Kidney epithelial cell (primary cell): ENCODE measurements at places on chromosomes 1 and 21.

DNA sequence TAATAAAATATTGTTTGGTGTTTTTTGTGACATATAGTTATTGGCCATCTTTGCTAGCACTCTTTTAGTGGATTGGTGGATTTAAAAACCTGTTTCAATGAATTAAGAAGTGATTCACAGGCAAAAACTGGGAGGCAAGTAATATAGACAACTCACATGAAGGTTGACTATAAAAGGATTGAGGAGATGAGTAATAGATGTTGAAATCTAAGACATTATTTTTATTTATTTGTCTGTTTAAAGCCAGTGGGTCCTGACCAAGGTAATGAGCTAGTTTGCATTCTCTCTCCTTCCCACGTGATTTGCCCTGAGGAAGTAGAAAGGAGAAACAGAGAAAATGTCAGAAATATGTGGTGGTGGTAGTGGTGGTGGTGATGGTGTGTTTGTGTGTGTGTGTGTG is 351.5 kb upstream of the ZP4 start:
- no peak for DNase-seq

- DNase-seq, result no peak
Observed at GRCh38 chr1:221175249-221175648, 296.0 kb downstream of the HLX start.

DNA sequence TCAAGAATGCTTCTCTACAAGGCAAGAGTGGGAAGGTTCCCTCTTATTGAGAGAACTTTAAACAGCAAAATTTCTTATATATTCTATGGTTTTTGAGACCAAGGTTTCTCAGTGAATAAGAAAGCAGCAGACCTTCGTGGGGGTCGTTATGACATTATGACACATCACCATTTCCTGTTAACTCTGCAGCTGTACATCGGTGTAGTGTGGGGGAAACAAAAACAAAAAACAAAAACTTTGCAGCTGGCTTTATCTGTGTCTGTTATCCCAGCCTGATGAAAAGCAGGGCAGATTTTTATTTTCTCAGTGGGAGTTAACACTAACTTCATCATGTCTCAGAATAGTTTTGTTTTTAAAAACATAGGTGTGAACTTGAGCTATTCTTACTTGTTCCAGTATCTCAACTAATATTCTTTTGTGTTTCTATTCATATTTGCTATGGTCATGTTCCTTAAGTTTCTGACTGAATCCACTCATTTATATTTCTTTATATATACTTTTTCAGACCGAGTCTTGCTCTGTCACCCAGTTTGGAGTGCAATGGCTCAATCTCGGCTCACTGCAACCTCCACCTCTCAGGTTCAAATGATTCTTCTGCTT is 2.1 kb downstream of the SDE2 start:
- no peak for DNase-seq

DNA sequence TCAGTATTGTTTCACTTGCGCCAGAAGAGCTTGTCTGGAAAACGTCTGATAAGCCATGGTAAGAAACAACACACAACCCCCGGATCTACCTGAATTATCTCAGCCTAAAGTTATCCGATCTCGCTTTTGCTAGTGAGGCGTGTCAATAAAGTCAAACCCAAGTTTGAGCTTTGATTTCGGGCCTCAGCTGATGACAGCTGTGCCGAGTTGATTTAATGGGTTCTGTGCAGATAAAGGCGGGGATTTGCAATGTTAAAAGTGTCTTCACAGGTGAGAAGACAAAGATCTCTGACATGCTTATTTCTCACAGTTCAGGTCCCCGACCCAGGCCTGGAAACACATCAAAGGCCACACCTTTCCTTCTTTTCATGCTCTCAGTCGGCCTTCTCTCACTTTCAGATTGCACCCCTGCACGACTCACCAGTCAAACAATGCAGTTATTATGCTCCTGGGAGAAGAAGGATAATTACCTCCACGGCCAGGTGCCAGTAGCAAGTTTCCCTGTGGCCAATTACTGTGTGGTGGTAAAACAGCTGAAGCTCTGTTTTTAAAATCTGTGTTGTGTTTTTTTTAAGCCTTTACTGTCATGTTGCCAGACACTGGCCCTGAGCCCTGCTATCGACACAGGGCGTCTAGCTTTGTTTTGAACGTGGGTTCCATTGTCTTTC is 245.3 kb upstream of the RUNX1 start:
- no peak for DNase-seq
